ENCODE measurements at places on chromosomes 4 and X.

- no peak for DNase-seq
Observed at GRCh38 chrX:71166461-71166860, 21.8 kb downstream of the NLGN3 start.

GRCh38 chr4:175405961-175406360 lies 406.1 kb downstream of the GPM6A start:
- no peak for DNase-seq

- DNase-seq: no peak
Observed at GRCh38 chrX:53261355-53261972, 19.9 kb downstream of the IQSEC2 start.

- DNase-seq: peak; percentile 5
Observed at GRCh38 chr4:2794486-2795299, 1.8 kb downstream of the SH3BP2 start.

- no peak for DNase-seq
Observed at GRCh38 chr4:5157791-5158770, 106.8 kb downstream of the STK32B start.

- DNase-seq: no peak
Observed at GRCh38 chrX:10240918-10241317, 84.1 kb downstream of the CLCN4 start.

- no peak for DNase-seq
Observed at GRCh38 chrX:40478474-40479065, 102.2 kb upstream of the ATP6AP2 start.

- DNase-seq: no peak
Observed at GRCh38 chrX:151902813-151903591, 9.7 kb upstream of the MAGEA4 start.
